ENCODE measurements at places on chromosomes 1 and 21.

GRCh38 chr1:231600458-231600976 is 26.1 kb upstream of the DISC1 start:
- DNase-seq, result peak; percentile 55

- DNase-seq, result peak; percentile 45
These were observed 11.3 kb downstream of the NBPF3 start for GRCh38 chr1:21451212-21451611.

DNA sequence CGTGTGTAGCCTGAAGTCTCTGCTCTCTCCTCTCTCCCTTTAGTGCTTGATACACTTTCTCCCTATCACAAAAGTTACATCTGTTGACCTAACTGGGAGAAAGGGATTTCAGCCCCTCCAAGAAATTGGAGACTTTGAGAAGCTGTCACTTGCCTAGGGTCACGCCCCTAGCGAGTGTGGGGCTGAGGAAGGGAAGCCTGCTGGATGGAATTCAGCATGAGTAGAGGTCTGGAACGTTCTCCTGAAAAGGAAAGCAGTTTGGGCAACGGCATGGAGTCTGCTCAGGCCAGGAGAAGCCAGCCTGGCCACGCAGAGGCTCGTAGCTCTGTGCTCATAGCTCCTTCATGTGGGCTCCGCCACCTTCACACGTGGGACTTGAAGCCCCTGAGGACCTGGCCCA is 22.4 kb downstream of the COL16A1 start:
- peak; percentile 57 for DNase-seq

DNA sequence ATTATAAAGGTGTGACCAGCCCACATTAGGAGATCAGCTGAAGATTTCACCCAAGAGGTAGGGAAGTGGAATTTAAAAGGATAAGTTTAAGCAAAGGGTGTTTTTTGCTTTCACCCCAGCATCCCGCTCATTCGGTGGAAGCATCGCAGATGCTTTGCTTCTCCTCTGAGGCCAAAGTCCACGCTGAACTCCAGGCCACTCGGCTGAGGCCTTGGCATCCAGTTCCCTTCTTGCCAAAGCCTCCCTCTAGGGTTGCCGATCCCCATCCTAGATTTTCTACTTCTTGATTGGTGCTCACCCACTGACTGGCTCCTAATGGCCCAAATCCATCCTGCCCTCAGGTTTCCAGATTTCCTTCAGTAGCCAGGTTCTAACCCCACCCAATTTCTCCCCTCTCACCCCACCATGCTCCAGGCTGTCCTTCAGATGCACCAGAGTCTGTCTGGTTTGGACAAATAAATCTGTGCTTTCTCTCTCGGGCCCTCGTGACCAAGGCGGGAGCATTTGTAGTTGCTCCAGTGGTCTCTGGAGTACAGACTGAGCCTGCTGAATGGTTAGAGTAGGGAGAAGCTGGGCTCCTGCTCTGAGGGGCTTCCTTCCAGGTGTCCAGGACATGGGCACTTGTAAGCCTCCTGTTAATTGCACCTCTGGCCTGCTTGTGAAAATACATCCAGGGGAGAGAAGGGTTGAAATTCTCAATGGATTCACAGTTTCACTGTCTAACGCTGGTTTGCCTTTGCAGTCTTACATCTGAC is 193.2 kb downstream of the C1orf94 start:
- DNase-seq, result no peak

GRCh38 chr1:218572050-218572449 is 226.9 kb downstream of the TGFB2 start:
- peak; percentile 74 for DNase-seq

DNA sequence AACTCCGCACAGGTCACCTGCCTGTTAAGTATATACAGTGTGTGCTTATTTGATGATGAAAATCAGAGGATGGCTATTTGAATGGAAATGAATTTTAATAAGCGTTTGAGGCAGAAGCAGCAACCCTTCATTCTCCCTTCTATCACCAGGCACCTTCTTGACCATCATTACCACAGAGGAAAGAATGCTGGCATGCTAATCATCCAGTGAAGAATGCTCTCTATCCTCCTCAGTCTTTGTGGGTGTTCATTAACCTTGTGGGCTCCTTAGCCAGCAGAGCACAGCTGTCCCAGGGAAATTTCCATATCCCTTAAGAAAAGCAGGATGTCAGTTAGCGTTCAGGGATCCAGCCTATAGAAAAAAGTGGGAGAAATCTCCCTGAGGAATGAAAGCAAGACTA is 428.0 kb upstream of the CAMK1G start:
- no peak for DNase-seq

- no peak for DNase-seq
These were observed 8.7 kb downstream of the CAPN2 start for GRCh38 chr1:223720971-223721591.

GRCh38 chr1:150322310-150322709 is 977 bp downstream of the PRPF3 start:
- no peak for DNase-seq

- no peak for DNase-seq
These were observed 45.4 kb upstream of the IGSF21 start for GRCh38 chr1:18062185-18062584.

GRCh38 chr1:160945079-160945478 is 9.5 kb downstream of the ITLN2 start:
- DNase-seq, result no peak

GRCh38 chr1:202806845-202807450 is 1.3 kb downstream of the KDM5B start:
- peak; percentile 26 for DNase-seq

DNA sequence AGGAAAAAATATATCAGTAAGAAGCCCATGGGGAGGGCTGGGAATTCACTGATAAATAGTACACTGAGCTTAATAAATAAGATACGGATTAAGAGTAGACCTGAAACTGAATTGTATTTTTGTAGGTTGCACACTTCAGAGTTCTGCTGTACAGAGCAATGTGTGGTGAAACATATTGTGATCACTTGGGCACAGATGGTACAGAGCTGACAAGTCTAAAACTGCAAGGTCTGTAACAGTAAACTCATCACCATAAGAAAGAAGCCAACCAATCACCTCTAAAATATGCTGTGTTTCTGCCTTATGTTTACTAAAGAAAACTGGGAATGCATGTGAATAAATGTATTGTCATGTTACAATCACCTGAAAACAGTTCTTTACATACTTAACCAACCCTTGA is 360.7 kb downstream of the MRPL39 start:
- DNase-seq, result no peak

DNA sequence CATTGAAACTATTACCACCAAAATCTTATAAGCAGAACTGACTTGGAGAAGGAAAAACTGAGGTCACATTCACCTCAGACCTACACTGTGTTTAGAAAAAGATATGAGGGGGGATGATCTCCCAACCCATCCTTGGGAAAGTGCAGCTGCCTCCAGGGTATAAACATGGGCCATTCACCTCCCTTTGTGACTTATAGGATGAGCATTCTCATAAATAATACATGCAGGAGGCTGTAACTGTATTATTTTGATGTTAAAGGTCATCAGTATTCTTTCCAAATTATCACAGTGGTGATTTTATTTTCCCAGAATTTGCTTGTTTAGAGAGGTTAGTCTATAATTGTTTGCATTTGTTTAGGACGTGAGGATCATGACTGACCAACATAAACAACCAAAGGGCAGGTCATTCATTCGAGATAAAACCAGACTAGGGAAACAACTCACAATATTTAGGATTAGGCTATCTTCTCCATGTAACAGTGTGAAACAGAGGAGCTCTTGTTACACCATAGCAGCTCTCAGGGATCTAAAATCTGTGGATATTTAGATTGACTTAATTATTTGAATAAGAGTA is 109.2 kb upstream of the NR5A2 start:
- no peak for DNase-seq

Measured in muscle of back (tissue), 13 donors.